NCI-H526 (cell line): ENCODE measurements at places on chromosomes 16 and 17.

DNA sequence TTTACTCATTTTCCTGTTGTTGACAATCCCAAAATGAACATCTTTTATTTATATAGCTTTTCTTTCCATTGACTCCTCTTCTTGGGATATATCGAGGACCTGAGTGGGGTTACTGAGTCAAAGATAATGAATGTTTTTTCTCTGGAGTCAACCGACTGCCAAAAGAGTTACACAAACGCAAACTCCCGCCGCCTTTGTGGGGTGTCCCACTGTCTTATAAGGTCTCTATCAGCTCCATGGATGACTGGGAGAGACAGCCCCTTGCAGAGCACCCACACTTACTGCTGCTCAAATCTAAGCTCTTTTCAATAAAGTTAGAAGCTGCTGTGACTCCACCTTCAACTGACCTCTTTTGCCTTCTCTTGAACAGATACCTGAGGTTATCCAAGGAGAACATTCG, 25.2 kb downstream of the C16orf78 start:
- DNase-seq: no peak

- DNase-seq: no peak
Observed at GRCh38 chr16:23113185-23113584, 36.1 kb downstream of the USP31 start.

GRCh38 chr17:68141050-68141449, 105.5 kb downstream of the KPNA2 start:
- DNase-seq: no peak

GRCh38 chr17:21372256-21372954, 3.8 kb upstream of the KCNJ12 start:
- DNase-seq: no peak

GRCh38 chr16:85729452-85730185, 21.3 kb downstream of the C16orf74 start:
- no peak for DNase-seq
